ENCODE measurements at places on chromosomes 7 and 10.

- DNase-seq: no peak
These were observed 68.0 kb downstream of the PTPRZ1 start for GRCh38 chr7:121940918-121941317.

DNA sequence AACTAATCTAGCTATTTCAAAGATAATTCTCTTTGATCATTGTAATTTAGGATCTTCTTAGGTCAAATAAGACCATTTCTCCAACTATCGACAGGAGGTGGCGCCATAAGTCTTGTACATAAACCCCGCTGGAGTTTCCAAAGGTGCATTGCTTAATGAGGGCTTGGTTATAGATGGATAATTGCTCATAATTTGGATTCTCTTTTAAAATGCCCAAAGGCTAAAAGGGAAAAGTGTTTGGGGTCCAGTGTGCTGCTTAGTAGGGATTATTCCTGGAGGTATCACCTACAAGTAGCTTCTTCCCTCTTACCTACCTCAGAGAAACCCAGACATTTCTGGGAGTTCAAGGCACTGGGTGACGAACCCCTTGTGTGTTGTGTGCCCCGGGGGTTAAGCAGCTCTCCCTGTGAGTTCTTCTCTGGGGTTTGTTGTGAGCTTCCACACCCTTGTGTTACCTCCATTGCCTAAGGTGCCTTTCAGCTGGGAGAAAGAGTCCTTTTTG lies 75.2 kb downstream of the PAXIP1 start:
- no peak for DNase-seq

DNA sequence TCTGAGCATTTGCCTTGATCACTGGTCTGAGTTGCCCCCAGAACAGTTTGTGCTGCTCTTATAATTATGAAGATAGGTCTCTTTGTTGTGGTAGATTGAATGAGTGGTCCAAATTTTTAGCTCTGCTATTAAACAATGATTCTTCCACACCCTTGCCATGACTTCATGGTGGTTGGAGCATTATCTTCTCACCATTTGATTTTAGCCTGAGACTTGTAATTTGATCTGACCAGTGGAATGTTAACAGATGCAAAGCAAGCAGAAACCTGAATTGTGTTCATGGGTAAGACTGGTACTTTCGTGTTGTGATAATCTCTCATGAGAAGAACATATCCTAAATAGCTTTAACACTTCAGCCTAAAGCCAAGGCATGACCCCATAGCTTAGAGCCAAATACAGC lies 139.1 kb downstream of the TFPI2 start:
- DNase-seq: no peak

DNA sequence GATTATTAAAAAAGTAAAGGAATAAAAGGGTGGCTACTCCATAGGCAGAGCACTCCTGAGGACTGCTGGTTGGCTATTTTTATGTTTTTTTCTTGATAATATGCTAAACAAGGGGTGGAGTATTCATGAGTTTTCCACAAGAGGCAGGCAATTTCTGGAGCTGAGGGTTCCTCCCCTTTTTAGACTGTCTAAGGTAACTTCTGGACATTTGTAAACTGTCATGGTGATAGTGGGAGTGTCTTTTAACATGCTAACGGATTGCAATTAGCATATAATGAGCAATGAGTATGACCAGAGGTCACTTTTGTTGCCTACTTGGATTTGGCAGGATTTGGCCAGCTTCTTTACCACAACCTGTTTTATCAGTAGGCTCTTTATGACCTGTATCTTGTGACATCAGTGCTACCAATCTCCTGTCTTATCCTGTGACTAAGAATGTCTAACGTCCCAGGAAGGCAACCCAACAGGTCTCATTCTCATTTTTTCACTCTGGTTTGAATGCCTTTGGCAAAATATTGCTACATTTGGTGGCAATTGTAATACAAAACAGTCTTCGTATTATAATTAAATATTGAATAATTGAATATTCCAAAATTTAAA lies 587.8 kb upstream of the POM121L12 start:
- no peak for DNase-seq

- DNase-seq: no peak
These were observed 46.1 kb downstream of the MAGI2 start for GRCh38 chr7:79407351-79407750.

- DNase-seq: no peak
These were observed 25.2 kb downstream of the FGFR2 start for GRCh38 chr10:121572859-121573537.

- no peak for DNase-seq
These were observed 115.4 kb downstream of the TMEM26 start for GRCh38 chr10:61337741-61338140.

- DNase-seq: no peak
These were observed 67.2 kb upstream of the NME8 start for GRCh38 chr7:37781156-37781555.

DNA sequence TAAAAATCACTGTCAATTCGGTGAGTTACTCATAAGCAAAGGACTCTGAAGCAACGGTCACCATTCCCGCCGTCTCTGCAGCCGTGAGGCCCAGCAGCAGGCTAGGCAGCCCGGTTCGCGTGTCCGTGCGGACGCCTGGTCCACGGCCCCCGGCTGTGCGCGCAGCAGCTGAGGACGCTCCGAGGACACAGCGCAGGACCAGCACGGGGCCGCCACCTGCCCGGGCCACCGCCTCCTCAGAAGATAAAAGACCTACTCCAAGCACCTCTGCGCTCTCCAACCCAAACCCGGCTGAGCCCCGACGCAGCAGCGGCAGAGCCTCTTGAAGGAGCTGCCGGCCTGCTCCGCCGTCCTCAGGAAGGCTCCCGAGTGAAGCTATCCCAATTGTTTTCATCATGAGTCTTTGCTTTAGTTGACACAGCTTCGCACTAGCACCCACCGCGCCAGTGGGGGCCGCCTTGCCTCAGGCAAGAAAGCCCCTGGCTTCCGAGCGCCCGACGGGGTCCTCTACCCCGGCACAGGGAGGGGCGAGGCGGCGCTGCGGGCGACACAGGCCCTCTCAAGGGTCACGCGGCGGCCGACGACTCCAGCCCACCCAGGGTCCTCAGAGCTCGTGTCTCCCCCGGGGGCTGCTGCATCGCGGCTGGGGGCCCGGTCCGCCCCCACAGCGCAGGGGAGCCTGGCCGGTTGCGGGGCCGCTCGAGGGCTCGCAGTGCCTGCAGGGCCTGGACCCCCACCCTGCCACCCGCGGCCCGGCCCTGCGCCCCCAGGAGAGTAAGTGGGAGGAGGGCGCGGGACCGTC lies 16.9 kb upstream of the GPR146 start:
- no peak for DNase-seq

GRCh38 chr10:70404787-70405036 lies 767 bp downstream of the EIF4EBP2 start:
- DNase-seq: no peak

DNA sequence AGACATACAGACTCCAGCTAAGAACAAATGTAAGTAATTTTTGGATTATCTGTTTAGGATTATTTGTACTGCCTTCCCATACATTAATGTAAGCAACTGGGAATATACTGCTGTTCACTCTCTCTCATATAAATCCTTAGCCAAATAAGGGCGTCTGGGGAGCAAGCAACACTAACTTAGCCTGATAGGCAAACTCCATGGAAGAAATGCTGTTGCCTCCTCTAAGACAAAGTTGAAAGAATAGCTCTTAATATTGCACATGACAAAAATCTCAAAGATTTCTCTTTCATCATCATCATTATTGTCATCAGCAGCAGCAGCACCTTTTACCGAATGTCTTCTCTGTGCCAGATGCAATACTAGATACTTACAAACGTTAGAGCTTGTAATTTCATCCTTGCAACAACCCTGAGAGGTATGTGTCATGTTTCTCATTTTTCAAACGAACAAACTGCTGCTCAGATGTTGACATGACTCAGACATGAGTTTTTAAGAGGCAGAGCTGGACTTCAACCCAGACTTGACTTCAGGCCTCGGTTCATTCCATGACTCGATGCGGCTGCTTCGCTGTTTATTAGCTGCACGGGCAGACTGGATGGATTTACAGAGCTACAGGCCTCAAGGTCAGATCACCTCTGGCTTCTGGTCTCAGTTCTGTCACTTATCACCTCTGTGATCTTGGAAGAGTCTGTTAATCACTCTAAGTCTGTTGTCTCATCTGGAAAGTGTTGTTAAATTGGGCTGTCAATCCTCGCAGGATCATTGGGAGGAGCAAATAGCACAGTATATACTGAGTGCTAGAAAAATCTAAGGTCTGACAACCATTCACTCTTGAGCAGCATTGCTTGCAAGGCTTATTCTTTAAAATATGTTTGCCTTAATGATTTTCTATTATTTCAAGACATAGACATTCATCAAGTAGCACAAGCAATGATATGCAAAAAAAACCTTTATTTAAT lies 126.3 kb upstream of the CELF2 start:
- DNase-seq: no peak

- DNase-seq: no peak
These were observed 28.5 kb downstream of the NPS start for GRCh38 chr10:127577376-127578258.

- no peak for DNase-seq
These were observed 25.3 kb downstream of the VPS41 start for GRCh38 chr7:38883706-38884105.

GRCh38 chr10:470339-471003 lies 219.0 kb downstream of the DIP2C start:
- DNase-seq: no peak

DNA sequence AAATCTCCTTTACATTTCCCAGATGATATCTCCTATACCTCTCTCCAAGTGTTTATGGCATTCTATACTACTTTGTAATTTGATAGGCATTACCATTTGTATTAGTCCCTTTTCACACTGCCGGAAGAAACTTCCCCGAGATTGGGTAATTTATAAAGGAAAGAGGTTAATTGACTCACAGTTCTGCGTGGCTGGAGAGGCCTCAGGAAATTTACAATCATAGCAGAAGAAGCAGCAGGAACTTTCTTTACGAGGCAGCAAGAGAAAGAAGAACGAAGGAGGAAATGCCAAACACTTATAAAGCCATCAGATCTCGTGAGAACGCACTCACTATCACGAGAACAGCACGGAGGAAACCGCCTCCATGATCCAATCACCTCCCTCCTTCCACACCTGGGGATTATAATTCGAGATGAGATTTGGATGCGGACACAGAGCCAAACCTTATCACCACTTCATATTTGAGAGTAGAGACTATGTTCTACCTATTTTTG lies 1194.6 kb downstream of the SORCS1 start:
- DNase-seq: no peak

- no peak for DNase-seq
These were observed 213.7 kb downstream of the GFRA1 start for GRCh38 chr10:116059320-116059719.

DNA sequence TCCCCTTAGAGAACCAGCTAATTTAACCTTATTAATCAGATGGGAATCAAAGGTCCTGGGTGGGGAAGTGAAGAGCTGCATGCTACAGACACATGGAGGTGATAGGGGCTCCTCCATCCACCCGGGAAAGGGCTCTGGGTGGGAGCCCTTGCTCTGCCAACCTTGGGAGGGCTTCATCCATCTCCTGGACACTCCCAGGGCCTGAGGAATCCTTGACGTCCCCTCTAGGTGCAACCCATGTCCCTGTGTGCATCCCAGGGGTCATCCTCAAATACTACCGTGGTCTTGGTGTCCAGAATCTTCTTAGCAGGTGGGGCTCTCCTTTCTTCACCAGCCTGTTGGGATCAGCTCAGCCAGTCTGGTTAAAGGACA lies 55.4 kb upstream of the IGFBP3 start:
- no peak for DNase-seq

DNA sequence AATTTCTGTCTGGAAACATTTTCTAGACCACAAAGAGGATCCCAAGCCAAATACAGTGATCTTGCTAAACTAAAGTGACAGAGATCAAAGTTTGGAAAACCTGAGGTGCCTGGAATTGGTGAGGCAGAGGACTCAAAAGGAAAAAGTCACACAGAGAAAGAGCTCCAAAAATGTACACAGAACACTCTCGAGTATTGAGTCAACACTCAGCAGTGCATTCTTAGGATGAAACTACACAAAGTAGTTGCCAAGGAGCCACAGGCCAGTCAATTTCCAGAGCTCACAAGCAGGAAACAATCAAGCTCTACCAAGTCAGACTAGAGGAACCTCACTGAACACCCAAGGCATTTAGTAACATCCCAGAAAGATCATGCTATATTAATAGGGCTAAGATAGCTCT lies 61.3 kb downstream of the MICU1 start:
- no peak for DNase-seq

DNA sequence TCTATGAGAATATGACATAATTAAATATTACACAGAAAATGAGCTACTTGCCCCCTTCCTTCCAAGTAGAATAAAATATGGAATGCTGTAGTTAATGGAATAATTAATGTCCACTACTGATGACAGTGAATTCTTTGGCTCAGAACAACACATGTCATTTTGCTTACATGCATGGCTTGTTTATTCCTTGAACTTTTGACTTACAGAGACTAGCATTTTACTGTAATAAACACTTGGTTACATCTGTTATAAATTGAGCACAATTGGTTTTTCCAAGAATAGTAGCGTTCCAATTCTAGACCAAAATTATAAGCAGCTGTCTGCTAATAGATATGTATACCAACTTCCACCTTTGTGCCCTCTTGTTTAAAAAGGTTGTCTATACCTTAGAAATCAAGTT lies 286.7 kb downstream of the OTUD1 start:
- no peak for DNase-seq

Measured in cardiac septum (tissue), 1 donor.